ENCODE measurements at places on chromosomes 6 and 20. TPM values are rescaled to one million over a fixed set of nuclear protein-coding genes. Genes with fewer than 3 reads are reported as not detected.

DNA sequence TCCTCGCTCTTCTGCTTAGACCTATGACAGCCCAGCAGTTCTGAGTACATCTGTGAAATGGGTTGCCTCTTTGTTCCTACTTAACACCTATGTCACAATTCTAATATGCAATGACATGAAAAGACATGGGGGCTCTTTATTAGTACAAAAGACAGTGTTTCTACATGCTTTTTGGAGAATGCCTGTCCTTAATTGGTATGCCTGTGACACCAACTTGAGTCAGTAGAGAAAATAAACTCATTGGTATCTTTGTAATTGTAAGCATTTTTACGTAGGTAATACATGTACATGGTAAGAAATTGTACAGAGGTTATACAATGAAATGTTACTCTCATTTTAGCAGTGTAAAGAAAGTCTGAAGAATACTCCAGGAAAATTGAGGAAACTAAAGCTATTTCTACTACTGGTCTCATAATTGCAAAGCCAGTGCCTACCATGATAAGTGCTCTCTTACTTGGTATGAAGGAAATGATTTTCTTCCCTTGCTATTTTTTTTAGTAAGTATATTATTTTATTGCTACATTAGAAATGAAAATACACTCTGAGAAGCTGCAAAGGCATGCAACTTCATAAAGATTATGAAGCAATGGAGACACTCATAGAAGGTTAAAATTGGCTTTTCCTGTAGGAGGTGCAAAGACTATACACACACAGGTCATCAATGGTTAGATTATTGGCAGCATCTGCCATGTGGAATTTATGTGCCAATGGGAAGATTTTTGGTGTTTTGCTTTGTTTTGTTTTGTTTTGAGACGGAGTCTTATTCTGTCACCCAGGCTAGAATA lies 4.9 kb upstream of the EEF1A1 start:
- no peak for DNase-seq

ESR1 gene
- polyA plus RNA-seq, result 1.8 TPM

C20orf202 gene
- 0.09 TPM for polyA plus RNA-seq

- no peak for DNase-seq
Measured at GRCh38 chr6:2229742-2230141, 15.7 kb downstream of the GMDS start.

DNA sequence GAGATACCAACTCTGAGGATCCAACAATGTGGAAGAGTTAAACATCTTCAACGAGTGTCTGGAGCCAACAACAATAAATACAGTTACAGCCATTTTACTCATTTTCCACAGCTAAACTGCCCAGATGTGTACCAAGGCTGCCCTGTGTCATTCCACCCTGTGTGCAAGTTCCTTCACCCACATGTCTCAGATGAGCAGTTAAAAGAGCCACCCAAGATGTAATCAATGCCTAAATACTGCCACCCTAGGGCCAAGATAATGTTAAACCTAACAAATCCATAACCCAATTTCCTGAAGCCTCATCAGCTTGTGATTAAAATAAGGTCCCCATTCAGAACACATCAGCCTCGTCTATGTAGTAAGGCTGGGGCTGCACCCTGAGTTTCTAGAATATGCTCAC lies 59.9 kb downstream of the GMDS start:
- no peak for DNase-seq

TNNC2 gene
- polyA plus RNA-seq, result 4.1 TPM

DNA sequence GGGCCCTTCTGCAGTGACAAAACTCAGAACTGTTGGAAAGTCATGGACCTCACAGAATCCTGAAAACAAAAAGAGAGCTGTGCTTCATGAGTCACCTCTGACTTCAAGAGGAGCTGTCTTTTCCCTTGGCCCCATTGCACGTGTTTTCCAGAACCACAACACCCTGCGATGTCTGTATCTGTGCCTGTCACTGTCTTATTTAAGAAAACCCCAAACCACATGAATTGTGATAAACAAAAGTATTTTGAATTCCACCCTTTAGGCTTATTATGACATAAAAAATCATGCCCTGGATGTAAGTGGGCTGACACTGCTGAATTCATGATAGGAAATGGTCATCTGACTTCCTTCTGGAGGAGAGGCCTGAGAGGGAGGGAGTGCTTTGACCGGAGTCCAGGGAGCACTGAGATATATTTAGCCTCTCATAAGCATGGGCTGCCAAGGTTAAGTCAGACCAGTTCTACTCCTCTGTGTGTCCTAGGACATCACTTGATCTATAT lies 96.4 kb upstream of the DUSP22 start:
- DNase-seq, result no peak

GRCh38 chr6:57108691-57109090 lies 18.7 kb downstream of the ZNF451 start:
- no peak for DNase-seq

- DNase-seq, result no peak
Measured at GRCh38 chr20:50611128-50611810, 80.1 kb downstream of the RIPOR3 start.

DNA sequence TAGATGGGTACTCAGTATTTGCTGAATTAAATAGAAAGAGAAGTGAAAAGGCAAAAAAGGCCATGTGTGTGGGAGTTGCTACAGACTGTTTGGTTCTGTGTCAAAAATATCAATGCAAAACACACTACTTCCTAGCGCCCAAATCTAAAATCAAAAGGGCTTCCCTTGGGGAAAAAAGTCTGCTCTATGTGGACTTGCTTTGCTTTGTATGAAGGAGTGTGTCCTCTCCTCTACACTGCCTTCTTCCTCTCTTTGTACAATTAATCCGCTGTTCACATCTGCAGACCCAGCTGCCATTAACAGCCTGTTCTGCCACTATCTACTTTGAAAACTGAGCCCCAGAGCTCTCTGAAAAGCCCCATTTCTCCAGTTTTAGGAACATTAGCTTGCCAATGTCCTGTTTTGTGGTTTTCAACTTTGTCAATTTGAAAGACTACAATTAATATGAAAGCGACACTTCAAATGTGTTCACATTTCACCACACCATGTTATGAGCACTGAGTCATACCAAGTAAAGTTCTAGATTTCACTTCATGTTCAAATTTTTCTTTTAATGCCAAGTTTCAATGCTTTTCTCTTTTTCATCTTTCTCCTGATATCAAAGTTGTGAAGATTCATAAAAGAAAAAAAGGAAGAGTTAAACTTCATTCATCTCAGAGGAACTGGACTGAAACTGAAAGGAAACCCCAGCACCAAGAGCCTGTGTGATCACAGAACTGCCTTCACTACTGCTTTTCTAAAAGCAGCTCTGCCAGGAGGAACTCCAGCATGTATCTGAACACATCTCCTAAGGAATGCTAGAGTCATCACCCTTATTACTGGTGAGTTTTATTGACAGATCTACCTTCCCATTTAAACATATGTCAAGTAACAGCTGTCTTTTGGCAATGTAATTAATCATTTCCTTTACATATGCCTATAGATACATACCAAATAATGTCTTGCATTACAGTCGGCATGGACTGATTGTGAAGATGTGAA lies 102.6 kb downstream of the KIF13A start:
- DNase-seq, result no peak

DNA sequence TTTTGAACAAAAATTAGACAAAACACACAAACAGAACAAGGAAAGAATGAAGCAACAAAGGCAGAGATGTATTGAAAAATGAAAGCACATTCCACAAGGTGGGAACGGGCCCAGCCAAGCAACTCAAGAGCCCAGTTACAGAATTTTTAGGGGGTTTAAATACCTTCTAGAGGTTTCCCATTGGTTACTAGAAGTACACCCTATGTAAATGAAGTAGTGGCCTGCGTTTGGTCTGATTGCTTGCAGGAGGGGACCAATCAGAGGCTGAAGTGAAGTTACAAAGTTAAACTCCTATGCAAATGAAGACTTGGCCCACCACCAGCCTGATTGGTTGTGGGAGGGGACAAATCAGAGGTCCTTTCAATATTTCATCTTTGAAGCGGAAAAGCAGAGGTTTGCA lies 593.7 kb upstream of the MMS22L start:
- DNase-seq, result no peak

IDH3B gene
- 102 TPM for polyA plus RNA-seq

DNA sequence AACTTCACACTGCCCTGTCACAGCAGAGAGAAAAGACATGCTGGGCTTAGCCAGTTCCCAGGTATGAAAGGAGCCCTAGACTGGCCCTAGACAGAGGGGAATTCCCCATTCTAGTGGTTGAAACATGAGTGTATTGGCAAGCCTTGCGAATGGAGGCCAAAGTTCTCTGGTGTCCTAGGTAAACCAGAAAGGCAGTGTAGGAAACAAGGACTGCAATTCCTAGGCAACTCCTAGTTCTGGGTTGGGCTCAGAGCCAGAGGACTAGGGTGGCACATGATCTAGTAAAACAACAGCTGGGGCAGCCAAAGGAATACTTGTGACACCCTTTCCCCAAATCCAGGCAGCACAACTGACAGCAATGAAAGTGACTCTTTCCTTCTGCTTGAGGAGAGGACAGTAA lies 265.0 kb upstream of the EPHA7 start:
- no peak for DNase-seq

GRCh38 chr6:148074291-148074690 lies 268.3 kb upstream of the SASH1 start:
- DNase-seq, result no peak

OVOL2 gene
- polyA plus RNA-seq, result 0.62 TPM

DNA sequence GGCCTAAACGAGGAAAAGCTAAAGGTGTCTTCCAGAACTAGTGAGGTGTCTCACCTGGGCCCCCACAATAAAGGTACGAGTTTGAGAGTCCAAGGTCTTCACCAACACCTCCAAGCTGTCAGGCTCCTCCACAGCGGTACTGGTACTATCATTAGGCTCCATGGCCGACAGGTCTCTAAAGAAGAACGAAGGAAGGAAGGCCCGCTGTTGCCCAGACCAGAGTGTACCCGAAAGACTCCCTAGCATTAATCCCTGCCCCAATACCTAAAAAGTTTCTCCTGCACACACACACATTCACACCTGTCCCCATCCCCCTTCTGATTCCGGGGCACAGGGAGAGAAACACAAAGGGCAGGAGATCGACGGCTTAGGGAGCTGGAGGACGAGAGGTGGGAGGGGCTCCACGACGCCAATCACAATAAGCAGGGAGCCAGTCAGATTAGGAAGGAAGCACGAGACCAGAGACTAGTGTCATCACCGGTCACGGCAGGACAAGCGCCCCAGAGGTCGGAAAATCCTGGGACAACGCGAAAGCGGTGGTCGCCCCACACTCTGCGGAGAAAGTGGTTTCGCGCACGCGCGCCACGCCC lies 764 bp downstream of the BAG6 start:
- DNase-seq, result peak; percentile 54

- no peak for DNase-seq
Measured at GRCh38 chr6:167731731-167732422, 94.8 kb upstream of the AFDN start.

- DNase-seq, result no peak
Measured at GRCh38 chr6:81075974-81076373, 676.5 kb downstream of the TENT5A start.

ZKSCAN4 gene
- 4.0 TPM for polyA plus RNA-seq

CCR6 gene
- 0.20 TPM for polyA plus RNA-seq

DNA sequence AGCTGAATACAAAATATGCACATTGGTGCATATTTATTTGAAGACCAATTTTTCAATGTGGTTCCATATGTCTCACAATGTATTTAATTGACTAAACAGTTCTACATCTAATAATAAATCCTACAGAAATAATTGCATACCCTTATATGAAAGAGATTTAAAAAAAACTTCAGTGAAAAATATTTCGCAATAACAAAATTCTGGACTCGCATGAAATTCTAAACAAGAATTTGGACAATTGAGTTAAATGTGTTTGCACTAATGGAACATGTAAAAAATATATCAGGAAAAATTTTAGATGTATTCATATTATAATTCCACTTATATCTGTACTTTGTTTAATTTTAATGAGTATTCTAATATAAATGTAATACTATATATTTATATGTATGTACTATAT lies 1003.1 kb downstream of the EYS start:
- no peak for DNase-seq

HLA-DRB1 gene
- polyA plus RNA-seq, result 107 TPM

- DNase-seq, result no peak
Measured at GRCh38 chr6:73734832-73735453, 38.9 kb downstream of the CD109 start.

- DNase-seq, result no peak
Measured at GRCh38 chr6:34067814-34068213, 78.1 kb downstream of the GRM4 start.

SS18L1 gene
- 8.8 TPM for polyA plus RNA-seq

- no peak for DNase-seq
Measured at GRCh38 chr20:11727708-11728107, 190.0 kb upstream of the BTBD3 start.

DNA sequence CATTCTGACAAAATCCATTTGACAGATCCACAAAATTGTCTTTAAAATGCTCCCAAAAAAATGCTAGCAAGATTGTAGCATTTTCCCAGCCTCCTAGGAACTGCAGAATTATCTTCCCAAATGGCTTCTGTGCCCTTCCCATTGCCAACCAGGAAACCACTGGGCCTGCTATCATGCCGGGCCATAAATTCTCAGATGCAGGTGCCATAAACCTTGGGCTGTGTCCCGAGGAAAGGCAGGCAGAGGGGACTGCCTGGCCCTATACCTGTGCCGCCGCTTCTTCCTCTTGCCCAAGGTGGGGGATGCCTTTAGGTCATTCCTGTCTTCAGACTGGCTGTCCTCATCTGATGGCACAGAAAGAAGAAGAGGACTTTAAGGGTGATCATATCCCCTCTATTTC lies 2.8 kb downstream of the VSX1 start:
- no peak for DNase-seq

DNA sequence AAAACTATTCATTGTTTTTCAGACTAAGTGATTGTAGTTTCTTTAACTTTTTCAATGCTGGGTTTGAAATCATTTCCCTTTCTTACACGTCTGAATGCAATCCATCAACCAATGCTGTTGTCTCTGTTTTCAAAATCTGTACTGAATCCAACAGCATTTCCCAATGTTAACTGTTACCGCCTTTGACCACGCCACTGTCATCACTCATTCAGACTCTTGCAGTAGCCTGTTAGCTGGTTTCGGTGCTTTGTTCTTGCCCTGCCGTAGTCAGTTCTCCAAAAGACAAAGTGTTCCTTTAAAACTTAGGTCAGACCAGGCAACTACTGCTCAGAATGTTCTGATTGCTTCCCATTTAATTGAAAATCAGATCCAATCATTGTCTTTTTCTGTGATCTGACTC lies 131.3 kb downstream of the PLCB4 start:
- DNase-seq, result no peak

DNA sequence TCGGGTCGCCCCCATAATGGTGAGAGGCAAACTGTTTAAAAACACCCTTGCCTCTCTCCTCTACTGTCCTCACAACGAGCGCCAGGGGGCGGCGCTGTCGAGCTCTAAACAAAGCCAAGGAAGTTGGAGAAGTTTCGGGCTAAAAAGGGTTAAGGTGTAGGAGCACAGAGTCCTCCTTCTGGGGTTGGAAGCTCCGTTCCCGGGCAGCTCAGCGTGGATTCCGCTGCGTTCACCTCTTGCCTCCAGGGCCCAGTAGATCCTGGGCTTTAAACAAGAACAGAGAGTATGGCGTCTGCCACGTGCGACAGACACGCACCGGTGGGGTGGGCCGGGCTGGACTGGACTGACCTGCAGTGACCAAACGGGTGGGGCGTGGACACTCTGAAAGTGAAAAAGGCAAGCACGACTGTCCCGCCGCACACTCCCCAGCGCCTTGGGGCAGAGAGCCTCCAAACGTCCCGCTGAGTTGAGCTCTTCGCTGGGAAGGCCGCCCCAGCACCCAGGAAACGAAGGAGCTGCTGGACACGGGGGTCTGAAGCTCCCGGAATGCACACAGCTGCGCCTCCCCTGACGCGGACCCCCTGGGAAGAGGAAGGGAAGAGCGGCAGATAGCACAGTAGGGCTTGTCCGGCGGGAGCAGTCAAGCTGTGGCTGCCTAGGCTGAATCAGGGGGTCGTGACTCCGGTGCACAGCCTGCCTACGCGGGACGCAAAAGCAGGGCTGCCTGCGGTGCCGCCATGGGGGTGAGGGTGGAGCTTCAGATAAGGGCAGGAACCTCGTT lies 1.6 kb upstream of the THBD start:
- peak; percentile 69 for DNase-seq

Measured in urinary bladder (tissue), 4 donors.